ENCODE measurements at places on chromosomes 5 and 9.
A peak's percentile ranks its signal among the peaks of the same experiment; 100 is the strongest.

DNA sequence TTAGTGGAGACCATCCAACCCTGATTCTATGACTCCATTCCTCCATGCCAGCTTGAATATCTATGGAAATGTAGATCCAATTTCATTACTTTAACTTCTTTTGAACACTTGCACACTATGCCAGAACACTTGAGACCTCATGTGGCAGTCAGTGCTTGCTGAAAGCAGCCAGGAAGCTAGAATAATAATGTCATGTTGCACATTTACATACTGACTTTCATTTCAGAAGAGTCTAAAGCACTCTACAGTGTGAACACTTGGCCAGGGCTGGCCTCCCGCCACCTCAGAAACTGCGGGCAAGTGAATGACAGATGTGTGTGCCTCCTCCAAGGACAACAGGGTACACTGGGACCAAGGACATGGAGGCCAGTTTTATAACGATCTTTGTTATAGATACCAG is 97.3 kb downstream of the SLF1 start:
- DNase-seq: no peak

- peak; percentile 88 for DNase-seq
Measured at GRCh38 chr5:36630201-36631145, 24.1 kb downstream of the SLC1A3 start.

- DNase-seq: no peak
Measured at GRCh38 chr5:171275841-171276544, 33.1 kb upstream of the TLX3 start.

GRCh38 chr5:109880907-109881685 is 191.4 kb downstream of the MAN2A1 start:
- no peak for DNase-seq

GRCh38 chr5:157029457-157029856 is 29.5 kb downstream of the HAVCR1 start:
- DNase-seq: no peak

DNA sequence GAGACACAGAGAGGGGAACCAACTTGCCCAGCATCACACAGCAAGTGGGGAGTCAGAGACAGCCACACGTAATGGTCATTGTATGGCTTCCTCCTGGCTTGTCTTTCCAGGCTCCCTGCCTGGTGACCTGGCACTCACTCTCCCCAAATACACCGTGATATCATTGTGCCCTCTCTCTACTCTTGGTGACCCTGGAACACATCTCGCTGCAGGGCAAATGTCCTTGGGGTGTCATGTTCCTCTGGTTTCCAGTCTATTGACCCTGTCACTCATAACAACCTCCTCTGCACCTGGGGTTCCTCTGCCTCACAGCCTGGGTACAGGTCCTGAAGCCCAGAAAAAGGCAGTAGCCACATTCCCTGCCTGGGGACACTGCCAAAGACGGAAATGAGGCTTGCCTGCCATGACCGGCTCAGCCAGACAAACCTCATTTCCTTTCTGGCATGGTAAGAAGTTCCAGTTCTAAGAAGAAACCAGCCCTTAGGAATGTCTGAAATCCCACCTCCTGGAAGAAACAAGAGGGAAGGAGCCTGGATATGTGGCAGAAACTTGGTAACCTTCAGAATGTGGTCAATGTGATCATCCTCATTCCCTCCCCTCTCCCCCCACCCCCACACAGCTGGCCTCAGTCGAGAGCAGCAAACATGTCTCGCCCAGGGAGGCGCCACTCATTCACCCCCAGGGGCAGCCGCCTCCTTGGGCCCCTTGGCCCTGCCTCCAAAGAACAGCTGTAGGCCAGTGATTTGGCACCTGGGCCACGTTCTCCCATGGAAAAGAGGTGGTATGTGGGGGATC is 30.6 kb upstream of the SMU1 start:
- DNase-seq: peak; percentile 54

DNA sequence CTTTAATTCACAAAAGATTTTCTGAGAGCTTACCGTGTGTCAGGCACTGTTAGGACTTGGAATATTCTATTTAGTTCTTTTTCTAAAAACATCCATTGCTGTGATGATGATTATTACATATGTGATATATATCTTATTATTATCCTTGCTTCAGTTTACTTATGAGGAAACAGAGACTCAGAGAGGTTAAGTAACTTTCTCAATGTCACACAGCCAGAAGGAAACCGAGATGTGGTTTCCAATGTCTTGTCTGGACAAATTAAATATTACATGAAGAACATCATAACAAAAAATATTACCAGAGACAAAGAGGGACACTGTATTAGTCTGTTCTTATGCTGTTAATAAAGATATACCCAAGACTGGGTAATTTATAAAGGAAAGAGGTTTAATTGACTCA is 125.5 kb upstream of the DAP start:
- no peak for DNase-seq

GRCh38 chr9:16180546-16180945 is 627.7 kb downstream of the CCDC171 start:
- DNase-seq: peak; percentile 65

- DNase-seq: peak; percentile 85
Measured at GRCh38 chr9:20622330-20623020, at the start of gene MLLT3. Gene MLLT3 (minus strand): TSS chr9:20622499.

- DNase-seq: peak; percentile 69
Measured at GRCh38 chr9:115883467-115884329, 269.9 kb upstream of the PAPPA start.

DNA sequence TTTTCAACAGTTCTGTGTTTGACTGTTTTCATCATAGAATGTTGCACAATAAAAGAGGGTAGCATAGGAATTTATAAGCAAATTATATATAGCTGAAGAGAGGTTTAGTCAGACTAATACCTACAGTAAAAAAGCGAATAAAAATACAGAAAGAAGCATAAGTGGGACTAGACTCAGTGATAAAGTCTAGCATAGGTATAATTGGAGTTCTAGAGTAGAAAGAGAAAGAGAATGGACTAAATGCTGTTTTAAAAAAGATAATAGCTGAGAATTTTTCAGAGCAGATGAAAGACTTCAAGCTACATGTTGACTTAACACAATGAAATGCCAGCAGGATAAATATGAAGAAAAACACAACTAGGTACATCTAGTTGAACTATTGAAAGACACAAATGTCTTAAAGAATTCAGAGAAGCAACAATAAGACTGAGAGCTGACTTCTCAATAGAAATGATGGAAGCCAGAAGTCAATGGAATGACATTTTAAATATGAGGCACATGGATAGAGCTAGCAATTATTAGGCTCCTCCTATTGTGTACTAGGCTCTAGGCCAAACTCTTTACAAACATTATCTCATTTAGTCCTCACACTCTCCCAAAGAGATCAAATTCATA is 573.9 kb downstream of the ZNF608 start:
- DNase-seq: peak; percentile 21

DNA sequence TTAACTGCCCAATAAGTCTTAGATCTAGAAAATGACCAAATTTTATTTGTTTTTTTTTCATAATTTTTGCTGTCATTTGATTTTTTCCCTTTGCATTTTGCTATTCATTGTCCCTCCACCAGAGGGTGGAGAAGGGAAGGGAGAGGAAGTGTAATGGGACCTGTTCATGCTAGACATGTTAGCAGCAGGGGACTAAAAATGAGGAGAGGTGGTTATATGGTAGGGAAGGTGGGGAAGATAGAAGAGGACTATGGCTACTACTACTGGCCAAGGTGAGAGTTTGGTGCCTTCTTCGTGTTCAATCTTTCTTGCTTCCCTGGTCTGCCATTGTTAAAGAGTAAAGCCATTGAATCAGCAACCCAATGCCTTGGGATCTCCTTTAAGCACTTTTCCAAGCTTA is 6.4 kb downstream of the GRIA1 start:
- DNase-seq: no peak

DNA sequence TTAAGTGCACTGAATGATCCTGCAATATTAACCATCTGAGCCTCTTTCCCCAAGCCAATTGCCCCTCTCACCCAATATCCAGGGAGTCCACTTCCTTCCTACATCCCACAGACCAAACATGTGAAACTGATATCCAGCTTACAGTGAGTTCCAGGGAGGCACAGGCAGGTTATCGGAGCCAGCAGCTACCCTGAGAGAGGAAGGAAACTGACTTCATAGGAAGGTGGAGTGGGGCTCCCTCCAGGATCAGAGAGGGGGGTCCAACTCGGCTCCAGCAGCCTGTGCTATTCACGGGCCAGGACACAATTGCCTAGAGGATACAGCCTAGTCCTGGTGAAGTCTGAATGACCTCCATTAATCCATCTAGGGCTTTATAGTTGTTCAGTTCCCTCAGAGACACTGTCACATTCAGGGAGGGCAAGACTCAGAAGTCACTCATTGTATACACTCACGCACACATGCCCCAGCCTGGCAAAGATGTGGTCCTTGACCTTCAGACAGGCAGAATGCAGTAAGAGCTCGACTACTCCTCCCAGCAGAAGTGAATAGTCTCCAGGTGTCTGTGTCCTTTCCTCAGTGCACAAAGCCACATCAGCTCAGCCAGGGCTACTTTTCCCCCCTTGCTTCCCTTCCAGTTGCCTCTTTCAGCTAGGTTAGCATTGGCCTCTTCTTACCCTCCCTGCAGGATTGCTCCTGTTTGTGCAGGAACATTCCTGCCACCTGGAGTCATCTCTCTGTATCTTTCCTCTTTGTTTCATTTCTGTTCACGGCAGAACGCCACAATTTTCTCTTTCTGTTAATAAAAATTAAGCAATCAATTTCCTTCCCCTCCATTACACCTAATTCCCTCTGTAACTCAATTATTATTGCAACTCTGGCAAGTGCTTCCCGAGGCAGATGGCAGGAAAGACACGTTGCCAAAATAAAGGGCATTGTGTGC is 501.7 kb downstream of the ARHGEF28 start:
- DNase-seq: no peak

DNA sequence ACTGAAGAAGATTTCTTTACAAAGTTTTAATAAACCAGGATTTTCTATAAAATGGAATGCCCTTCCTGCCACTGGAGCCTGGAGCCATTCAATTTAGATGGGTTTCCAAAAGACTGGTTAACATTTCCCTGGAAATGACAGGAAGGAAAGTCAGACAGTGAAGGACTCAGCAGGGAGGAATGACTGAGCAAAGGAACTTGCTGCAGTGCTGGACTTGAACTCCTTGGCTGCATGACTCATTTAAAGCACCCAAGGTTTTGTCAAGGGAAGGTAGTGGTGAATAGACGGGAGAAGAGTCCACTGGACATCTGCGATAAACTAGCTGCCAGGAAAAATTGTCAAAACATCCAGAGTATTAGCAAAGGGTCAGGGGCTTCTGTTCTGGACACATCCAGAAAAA is 163.8 kb upstream of the SLC28A3 start:
- no peak for DNase-seq

DNA sequence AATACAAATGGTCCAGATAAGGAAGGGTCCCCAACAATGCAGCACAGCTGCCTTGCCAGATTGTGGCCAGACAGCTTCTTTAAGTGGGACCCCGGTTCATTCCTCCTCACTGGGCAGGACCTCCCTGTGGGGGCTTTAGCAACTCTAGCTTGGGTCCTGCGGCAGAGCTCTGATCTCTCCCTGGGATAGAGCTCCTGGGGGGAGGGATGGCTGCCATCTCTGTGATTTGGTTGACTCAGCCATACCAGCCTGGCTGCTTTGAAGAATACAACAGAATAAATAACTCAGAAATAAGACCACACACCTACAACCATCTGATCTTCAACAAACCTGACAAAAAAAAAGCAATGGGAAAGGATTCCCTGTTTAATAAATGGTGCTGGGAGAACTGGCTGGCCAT is 22.7 kb upstream of the ROR2 start:
- DNase-seq: no peak

DNA sequence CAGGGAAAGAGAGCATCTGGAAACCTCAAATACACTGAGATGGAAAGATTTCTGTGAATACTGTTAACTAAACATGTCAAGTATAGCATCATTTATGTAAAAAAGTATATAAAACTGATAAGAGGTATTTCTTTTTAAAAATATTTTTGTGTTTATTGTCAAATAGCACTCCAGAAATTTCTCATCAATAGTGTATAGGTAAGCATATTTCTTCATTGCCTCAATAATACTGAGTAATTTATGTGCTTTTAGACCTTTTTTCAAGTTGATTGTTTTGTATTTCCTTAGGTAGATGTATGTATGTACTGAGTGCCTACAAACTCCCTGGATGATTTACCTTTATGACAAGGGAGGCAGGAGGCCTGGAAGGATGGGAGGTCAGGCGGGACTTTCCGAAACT is 196.3 kb downstream of the ROR2 start:
- no peak for DNase-seq

- no peak for DNase-seq
Measured at GRCh38 chr5:34750206-34750605, 88.8 kb upstream of the TTC23L start.
